Left kidney (tissue), 8 donors: ENCODE measurements at places on chromosomes 1 and 21. TPM values are rescaled to one million over a fixed set of nuclear protein-coding genes. Genes with fewer than 3 reads are reported as not detected.

- no peak for DNase-seq
Observed at GRCh38 chr1:78096976-78097375, 51.2 kb downstream of the GIPC2 start.

DNA sequence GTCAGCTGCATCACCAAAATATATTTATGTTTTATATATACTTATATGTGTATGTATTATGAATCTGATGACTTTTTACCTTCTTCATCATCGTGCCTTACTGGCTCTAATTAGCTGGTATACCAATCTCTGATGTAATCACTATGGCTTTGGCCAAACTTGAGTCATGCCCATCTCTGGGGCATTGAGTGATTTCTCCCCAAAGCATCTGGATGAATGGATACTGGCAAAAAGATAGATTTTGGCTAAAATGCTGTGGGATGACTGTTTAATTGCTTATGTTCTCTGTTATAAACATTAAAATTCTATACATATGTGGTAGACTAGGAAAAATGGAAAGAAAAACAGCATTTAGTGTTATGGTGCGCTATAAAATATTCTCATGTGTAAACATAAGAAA, 19.6 kb downstream of the CDKN2C start:
- DNase-seq, result no peak

The CLCA2 gene
- 0.05 TPM for polyA plus RNA-seq

DNA sequence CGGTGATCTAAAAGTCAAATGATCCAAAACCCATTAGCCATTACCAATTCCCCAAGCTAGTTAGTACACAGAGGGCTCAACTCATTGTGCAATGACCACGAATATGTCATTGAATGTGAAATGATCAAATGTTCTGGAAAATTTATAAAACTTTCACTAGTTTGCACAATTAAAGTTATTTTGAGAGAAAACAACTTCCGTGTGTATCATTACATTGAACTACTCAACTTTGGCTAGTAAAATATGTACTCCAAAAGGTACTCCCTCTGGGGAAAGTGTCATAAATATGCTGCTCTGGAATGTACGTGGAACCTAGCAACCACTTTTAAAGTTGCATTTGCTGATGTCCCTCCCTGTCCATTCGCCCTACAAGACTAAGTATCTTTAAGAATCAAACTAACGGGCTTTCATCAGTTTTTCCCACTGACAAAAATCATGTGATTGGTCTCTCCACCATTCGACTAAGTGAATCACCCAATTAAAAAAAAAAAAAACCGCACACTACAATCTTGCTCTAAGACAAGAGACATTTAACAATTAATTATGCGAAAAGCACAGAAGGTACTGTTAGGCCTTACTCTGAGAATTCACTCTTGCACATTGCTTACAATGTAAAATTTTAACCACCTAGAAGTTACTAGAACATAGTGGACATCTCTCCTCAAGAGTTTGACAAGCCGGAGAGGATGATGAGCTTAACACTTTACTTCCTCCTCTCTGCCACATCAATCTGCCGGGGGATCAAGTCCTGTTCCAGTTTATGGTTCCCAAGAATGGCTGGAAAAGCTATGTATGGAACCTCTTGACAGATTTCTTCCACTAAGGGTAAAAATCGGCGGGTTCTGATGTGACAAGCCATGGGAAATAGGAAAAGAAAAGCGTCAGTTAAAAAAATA, 1.2 kb downstream of the ACBD3 start:
- DNase-seq, result peak; percentile 6

GRCh38 chr1:226066415-226067078, 4.0 kb downstream of the H3-3A start:
- no peak for DNase-seq

DNA sequence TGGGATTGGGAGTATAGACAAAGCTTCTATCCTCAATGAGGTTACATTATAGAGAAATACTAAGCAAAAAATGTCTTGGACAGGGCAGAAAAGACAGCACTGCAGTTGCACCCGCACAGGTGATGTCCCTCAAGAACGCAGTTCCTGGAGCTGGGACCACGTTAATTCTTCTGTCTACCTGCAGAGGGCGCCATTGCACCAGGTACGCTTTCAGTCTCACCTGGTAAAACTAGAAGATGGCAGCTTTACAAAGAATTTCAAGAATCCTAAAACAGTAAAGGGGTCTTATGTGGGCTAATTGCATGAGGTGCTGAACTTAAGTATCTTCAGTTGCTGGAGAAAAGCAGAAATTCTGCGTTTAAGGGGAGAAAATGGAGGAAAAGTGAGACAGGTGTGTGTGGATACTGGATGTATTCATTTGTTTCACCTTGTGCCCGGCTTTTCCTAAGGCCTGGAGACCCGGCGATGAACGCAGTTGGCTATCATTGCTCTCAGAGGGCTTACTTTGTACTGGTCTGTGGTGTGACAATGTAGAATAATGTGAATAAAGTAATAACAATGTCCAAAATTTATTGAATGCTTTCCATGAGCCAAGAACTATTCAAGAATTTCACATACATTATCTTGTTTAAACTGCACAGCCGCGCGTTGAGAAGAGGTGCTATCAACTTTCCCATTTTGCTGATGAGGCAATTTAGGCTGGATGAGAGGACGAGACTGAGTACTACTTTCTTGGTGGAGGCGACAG, 276.3 kb upstream of the GREM2 start:
- DNase-seq, result peak; percentile 48

DNA sequence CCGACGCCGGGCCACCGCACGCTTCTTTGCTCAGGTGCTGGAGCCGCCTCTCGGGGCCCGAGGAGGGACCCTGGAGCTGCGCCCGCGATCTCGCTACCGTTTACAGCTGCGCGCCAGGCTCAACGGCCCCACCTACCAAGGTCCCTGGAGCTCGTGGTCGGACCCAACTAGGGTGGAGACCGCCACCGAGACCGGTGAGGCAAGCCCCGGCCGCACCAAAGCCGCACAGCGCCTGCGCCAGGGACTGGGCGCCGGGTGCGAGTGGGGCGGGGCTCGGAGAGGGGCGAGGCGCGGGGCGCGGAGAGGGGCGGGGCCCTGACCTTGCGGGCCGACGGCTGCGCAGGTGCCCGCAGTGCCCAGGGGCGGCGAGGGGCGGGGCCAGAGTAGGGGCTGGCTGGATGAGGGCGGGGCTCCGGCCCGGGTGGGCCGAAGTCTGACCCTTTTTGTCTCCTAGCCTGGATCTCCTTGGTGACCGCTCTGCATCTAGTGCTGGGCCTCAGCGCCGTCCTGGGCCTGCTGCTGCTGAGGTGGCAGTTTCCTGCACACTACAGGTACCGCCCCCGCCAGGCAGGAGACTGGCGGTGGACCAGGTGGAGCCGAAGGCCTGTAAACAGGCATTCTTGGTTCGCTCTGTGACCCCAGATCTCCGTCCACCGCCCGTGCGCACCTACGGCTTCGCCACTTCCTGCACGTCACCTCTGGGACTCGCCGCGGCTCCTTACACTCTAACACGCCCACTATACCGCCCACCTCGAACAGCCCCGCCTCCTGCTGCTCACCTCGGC, 9.8 kb upstream of the CDC20 start:
- DNase-seq, result peak; percentile 84
